ENCODE measurements at places on chromosomes 2 and 18.
A peak's percentile ranks its signal among the peaks of the same experiment; 100 is the strongest.

DNA sequence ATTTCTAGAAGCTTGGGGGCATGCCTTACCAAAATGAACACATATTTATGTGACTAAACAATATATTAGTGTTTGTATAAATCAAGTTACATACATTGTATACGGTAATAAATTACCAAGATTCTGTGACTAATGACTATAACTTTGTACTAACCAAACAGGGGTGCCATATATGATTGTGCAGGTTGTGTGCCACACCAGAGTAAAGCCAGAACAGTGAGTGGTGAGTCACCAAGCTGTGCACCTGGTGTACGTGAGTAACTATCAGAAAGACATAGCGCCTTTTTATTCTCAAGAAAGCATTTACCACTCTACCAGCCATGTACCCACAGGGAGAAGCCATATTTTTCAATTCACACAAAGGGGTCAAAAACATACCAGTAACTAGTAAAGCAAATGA lies 453.2 kb upstream of the PIK3C3 start:
- no peak for DNase-seq

DNA sequence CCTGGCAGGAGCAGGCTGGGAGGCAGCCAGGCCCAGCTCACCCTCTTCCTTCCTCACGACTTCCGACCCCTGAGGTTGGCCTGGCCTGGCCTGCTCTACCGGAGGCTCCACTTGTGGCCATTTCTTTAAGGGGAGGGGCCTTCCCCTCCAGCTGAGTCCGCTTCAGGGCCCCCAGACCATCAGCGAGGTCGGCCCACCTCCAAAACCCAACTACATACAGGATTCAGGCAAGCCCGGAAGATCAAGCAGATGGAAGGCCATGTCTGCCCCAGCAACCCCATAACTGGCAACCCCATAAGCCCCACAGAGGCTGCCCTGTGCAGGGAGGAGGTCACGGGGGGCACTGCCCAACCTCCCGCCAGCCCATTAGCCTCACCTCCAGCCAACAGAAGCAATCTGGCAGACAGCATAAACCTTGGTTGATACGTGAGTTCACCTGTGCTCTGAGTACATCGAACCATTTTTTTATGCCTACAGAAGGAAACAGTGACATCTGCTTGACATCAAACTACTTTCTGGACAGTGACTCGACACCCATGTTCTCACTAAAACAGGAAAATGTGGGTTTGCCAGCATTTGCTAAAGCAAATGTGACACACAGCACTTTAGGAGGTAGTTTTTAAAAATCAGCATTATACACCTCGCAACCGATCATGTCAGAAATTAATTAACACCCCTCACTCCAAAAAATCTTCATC lies 98.9 kb downstream of the EIPR1 start:
- no peak for DNase-seq

DNA sequence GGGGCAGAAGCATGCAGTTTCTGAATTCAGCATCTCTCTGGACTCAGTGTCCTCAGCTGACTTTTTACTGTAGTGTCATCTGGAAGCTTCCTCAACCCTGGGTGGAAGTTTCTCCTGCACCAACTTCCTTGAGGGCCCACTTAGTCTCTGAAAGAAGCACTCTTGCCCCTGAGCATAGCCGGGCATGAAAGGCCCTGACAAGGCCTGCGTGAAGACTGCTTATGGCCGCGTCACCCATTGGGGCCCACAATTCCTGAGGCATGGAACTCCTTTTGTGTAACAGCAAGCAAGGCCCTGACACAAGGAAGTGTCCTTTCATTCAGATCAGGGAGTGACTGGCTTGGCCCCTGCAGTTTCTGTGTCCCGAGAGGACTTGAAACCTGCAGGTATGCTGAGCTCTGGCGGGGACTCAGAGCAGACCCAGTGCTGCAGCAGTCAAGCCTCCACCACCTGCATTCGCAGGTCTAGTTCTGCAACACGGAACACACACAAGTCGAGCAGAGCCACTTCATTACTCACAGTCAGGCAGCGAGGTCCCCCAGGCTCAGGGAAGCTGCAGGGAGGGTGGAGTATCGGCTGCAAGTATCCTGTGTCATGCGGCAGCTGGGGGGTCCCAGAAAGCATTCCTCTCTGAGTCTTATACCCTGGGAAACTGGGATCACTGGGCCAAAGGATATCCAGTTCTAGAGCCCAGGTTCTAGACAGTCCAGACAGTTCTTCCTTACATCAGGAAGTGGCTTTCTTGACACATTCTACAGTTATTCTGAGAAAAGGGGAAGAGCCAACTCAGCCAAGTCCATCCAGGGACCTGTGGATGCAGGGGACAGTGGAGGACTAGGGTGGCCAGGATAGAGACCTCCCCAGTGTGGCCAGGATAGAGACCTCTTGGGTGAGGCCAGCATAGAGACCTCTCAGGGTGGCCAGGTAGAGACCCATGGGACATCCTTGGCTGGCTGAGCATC lies 35.6 kb upstream of the PRLH start:
- no peak for DNase-seq

GRCh38 chr2:187499941-187500532 lies 52.0 kb upstream of the CALCRL start:
- DNase-seq: peak; percentile 72

DNA sequence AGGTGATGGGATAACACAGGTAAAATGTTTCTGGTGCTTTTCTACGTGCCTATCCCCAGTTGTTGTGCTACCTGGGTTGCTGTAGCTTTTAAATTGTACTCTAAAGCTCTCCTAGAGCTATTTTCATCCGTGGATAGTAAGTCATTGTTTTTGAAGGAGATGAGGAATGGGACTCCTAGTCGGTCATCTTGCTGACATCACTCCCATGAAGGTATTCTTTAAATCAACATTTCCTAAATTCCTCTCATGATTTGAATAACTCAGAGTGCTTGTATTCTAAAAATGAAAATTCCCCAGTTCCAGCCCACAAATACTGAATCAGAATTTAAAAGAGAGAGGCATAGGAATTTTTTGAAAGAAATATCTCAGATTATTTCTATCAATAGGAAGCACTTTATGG lies 44.3 kb downstream of the CCDC148 start:
- no peak for DNase-seq

DNA sequence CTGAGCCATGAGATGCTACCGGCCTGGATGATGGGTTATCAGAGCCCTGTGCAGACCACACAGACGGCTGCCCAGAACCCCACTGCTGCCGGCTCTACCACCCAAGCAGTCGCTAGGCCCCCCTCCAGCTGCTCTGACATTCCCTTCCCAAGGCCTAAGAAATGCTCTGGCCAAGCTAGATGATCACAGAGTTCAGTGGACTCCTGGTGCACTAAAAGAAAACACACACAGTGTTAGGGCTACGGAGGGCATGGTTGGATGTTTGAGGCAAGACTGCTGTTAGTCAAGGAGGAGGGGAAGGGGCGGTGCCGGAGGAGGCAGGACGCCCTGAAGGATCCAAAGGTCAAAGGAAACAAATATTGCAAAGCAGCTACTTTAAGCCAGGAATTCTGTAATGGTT lies 174.5 kb downstream of the MYCN start:
- DNase-seq: no peak

GRCh38 chr2:121052521-121052920 lies 232.5 kb downstream of the TFCP2L1 start:
- DNase-seq: no peak

DNA sequence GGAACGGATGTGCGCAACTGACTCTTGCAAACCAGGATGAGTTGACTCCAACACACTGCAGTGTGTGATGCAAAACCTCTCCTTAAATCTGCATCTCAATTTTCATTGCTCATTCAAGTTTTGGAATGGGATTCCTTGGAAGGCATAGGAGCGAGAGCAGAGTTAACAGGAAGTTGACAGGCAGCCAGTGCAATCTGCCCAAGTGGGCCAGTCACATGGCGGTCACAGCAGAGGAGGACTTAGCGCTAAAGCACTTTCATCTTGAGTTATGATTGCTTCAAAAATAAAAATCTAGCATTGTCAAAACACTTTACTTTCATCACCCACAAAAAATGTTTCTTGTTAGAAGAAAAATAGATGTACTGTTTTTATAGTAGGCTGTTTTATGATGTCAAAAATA lies 439.0 kb downstream of the FBXO15 start:
- no peak for DNase-seq
